Neural progenitor cell (in vitro differentiated cells): ENCODE measurements at places on chromosomes 1 and 21.
A peak's percentile ranks its signal among the peaks of the same experiment; 100 is the strongest.

DNA sequence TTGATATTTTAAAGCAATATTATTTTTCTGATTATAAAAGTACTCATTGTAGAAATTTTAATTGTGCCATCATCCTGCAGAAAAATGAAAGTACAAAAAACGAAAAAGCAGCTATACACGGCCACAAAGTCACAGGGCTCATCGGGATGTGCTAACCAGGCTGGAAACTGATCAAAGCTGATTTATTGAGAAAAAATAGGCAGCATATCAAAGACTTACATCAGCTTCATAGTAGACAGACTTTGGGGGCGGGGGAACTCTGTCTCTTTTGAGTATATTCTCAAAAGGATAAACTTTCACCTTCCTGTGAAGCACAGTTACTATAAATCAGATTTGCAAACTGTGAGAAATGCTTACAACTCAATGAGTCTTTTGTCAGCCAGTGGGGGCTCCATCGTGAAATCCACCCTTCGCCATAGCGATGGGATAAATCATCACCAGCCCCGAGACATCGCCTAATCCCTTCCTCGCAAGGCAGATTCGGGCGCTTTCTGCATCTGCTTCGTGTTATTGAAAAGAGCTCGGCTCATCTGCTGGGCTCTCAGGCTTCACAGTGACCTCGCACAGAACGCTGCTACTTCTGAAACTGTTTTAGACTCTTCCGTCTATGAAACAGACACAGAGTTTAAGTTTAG lies 69.2 kb upstream of the ERG start:
- peak; percentile 54 for DNase-seq

DNA sequence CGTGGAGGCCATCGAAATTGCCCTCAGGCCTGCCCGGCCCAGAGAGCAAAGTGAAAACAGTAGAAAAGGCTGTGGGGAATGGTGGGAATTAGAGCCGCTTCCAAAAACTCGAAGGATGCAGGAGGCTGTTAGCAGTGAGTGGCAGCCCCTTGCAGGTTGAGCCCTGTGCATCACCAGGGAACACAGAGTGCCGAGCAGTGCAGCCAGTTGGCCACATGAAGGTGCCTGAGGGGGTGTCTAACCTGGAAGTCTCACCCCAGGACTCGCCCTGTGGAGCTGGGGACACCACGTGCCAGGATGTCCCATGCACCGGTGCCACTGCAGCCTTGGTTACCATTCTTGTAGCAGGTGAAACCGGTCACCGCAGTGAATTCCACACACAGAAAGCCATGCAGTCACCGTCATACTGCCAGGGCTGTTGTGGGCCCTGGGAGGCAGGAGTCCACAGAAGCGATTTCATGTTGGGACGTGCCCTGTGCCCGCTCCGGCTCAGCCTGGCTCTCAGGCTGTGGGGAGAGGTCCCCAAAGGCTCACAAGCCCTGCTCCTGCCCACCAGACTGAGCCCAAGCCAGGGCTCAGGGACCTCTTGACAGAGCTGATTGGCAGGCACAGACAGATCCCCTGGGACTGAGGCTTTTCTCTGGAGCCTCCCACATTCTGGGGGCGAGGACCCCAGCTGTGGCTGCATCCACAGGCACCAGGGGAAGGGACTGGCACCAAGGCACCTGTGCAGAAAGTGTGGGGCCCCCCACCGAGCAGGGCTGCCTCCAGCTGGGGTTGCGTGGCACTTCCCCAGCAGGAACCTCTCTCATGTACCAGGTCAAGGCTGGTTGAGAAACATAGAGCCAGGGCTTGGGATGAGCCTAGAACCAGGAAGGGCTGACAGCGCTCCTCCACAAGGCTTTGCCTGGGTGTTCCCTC lies 16.7 kb upstream of the ACTRT2 start:
- DNase-seq: no peak

DNA sequence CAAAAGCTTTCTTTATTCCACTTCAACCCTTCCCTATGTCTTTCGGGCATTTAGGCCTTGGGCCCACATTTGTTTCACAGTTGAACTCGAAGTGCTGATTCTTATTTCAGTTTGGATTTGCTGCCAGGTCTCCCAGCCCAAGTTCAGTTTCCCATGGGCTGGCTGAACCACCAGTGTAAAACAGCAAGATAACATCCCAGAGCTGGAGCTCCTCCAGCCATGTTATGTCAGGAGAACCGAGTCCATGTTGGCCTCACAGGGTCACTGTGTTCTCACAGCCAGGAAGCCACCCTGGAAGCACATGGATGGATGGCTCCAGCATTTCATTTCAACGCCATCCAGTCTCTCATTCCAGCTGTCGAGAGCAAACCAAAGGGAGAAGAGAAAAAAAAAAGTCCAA lies 45.2 kb upstream of the RXRG start:
- no peak for DNase-seq

- DNase-seq: no peak
Observed at GRCh38 chr1:180501865-180502360, 464 bp downstream of the ACBD6 start.

DNA sequence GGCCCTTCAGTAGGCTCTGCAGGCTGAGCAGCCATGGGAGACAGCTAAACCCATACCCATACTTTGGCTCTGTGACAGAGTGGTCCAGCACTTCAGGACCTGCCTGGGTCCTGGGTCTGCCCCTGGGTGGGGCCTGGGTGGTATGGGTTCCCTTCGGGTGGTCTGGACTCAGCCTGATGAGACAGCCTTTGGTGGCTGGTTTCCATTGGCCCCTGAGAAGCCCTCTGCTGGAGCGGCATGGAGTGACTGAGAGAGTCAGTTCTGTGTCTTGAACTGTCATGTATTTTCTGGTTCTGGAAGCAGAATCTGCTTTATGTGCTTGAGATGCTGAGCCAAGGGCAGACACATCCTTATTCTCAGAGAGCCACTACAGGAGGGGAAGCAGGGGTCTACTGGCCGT lies 31.3 kb upstream of the KCNA2 start:
- DNase-seq: no peak

DNA sequence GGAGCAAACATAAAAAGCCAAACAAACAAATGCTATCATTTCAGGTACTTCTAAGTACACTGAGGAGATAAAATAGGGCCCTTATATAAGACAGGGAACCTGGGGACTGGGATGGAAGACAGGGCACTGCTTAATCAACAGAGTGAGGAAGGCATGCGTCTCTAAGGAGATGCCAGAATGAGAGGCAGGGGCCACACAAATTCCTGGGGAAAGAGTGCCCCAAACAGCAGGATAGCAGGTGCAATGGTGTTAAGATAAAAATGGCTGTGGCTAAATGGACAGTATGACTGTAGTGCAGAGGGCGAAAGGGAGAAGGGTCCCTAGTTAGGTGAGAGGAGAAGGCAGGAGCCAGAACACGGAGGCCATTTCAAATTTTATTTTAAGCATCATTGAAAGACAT lies 113.9 kb downstream of the ZBTB18 start:
- DNase-seq: no peak

- no peak for DNase-seq
Observed at GRCh38 chr1:85560305-85560704, 20.3 kb upstream of the CCN1 start.

GRCh38 chr1:230698130-230698529 lies 15.8 kb downstream of the AGT start:
- DNase-seq: peak; percentile 36

DNA sequence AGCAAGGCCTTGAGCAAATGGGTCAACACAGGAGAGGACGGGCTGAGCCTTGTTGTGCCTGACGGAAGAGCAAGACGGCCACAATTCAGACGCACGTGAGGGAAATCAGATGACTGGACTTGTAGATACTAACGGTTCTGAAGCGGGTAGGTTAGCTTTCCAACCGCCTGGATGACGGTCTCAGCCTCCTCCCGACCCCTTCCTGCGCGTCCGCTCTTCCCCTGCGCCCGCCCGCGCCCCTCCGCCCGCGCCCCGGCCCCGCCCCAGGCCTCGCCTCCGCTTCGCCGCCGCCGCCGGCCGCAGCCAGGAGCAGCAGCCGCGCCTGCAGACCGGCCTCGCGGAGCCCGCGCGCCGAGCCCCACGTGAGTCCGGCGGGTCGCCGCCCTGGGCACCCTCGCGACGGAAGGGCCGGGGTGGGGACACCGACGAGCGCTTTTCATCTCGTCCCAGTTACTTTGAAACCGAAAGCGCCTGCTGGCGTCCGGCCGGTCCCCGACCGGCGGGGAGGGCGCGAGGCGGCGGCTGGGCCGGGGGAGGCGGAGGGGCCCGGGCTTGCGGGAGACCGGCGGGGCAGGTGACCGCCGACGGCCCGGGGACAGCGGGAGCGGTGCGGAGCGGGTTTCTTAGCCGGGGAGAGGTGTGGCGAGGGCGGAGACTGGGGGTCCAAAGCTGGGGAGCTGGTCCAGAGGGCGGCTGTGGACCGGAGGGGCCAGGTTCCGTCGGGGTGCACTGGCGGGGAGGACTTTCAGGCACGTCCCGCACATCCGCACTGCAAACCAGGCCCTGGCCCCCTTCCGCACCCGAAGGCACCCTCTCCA lies at the start of gene TRAF5:
Gene TRAF5 (plus strand): TSS at position 306 of the 818 bp plus-strand sequence. CDS start 26,407 bp downstream, outside the sequence.
- peak; percentile 79 for DNase-seq

DNA sequence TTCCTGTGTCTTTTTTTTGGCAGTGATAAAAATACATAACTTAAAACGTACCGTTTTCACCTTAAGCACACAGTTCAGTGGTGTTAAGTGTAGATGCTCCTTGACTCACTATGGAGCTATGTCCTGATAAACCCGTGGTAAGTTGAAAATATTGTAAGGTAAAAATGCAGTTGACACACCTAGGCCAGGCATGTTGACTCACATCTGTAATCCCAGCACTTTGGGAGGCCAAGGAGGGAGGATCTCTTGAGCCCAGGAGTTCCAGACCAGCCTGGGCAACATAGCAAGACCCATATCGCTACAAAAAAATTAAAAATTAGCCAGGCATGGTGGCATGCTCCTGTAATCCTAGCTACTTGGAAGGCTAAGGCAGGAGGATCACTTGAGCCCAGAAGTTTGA lies 73.6 kb upstream of the COG2 start:
- no peak for DNase-seq

GRCh38 chr1:113191579-113192076 lies 118.6 kb downstream of the LRIG2 start:
- no peak for DNase-seq

- no peak for DNase-seq
Observed at GRCh38 chr1:213761845-213762407, 225.8 kb upstream of the PROX1 start.

GRCh38 chr1:194293851-194294405 lies 1107.5 kb upstream of the B3GALT2 start:
- no peak for DNase-seq

DNA sequence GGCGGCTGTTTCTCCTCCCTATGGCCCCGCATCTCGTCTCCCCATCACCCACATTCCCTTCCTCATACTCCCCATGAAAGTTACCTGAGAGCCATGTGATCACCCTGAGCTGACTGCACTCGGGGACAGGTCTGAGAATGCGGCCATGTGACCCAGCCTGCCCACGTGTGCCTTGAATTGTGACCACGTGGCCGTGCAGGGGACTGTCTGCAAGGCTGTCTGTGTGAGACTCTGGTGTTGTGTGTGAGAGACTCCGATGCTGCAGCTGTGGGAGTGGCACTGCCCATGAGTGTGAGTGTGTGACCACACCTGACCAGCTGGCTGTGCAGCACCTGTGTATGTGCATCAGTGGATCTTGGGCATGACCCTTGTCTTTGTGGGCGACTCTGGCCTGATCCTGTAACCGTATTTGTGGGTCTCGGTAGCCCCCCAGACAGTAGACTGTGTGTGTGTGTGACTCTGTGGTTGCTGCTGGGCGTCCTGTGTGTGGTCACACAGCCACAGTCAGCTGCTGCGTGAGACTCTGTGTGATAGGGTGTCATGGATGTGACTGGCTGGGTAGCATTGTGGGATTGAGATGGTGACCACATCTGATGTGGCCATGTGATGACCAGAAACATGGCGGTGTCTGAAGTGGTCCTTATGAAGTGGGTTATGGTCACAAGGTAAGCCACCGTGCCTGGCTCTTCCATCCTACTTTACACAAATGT lies 56.8 kb upstream of the KDM4A start:
- DNase-seq: no peak

- no peak for DNase-seq
Observed at GRCh38 chr21:24183077-24183476, 1424.2 kb downstream of the MRPL39 start.

- peak; percentile 42 for DNase-seq
Observed at GRCh38 chr1:161200421-161200991, 1.7 kb upstream of the ADAMTS4 start.

GRCh38 chr21:35896060-35896459 lies 164.3 kb downstream of the SETD4 start:
- no peak for DNase-seq
